ENCODE measurements at places on chromosomes 11 and 22. TPM values are rescaled to one million over a fixed set of nuclear protein-coding genes. Genes with fewer than 3 reads are reported as not detected.

Gene TUB
- 30.3 TPM for total RNA-seq

Gene KRTAP5-7
- not detected for total RNA-seq

Gene SBF2
- 27.1 TPM for total RNA-seq

Gene SNRPD3
- total RNA-seq: 150 TPM

DNA sequence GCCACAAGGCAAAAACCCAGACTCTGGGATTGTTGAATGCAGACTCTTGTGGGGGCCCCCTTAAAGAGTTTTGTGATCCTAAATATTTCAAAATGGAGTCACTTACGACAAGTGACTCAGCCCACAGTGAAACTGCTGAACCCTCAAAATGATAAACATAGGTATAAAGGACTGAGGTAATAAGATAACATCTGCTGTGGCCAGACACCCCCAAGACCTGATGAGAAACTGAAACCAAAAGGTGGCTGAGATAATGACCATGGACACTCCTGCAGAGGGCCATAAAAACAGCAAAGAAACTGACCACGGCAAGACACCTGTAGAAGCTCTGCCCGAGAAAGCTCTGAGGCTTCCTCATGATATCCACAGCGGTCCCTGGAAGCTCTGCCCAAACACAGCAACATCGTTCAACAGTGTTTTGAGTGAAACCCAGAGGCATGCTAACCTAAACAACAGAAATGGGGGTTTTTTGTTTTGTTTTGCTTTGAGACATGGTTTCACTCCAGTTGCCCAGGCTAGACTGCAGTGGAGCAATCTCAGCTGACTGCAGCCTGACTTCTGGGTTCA, 1.6 kb upstream of the PLAAT4 start:
- no peak overlapping the region for H3K27ac ChIP-seq
- H3K27me3 ChIP-seq: no peaks in the 10 kb centered on the region
- no peak overlapping the region for H3K4me3 ChIP-seq
- DNase-seq: no peak
- H3K4me1 ChIP-seq: peaks cover 6% of the 10 kb centered on the region

GRCh38 chr22:30810105-30810504, 115.4 kb downstream of the OSBP2 start:
- no peaks in the 10 kb centered on the region for H3K4me1 ChIP-seq
- H3K27ac ChIP-seq: no peak overlapping the region
- H3K36me3 ChIP-seq: no peaks in the 10 kb centered on the region
- H3K27me3 ChIP-seq: peaks cover under 1% of the 10 kb centered on the region

Data from endodermal cell (in vitro differentiated cells).